ENCODE measurements at places on chromosomes 5 and 9. TPM values are rescaled to one million over a fixed set of nuclear protein-coding genes. Genes with fewer than 3 reads are reported as not detected.
A peak's percentile ranks its signal among the peaks of the same experiment; 100 is the strongest.

- no peak for DNase-seq
Observed at GRCh38 chr5:110757118-110757729, 18.4 kb downstream of the SLC25A46 start.

DNA sequence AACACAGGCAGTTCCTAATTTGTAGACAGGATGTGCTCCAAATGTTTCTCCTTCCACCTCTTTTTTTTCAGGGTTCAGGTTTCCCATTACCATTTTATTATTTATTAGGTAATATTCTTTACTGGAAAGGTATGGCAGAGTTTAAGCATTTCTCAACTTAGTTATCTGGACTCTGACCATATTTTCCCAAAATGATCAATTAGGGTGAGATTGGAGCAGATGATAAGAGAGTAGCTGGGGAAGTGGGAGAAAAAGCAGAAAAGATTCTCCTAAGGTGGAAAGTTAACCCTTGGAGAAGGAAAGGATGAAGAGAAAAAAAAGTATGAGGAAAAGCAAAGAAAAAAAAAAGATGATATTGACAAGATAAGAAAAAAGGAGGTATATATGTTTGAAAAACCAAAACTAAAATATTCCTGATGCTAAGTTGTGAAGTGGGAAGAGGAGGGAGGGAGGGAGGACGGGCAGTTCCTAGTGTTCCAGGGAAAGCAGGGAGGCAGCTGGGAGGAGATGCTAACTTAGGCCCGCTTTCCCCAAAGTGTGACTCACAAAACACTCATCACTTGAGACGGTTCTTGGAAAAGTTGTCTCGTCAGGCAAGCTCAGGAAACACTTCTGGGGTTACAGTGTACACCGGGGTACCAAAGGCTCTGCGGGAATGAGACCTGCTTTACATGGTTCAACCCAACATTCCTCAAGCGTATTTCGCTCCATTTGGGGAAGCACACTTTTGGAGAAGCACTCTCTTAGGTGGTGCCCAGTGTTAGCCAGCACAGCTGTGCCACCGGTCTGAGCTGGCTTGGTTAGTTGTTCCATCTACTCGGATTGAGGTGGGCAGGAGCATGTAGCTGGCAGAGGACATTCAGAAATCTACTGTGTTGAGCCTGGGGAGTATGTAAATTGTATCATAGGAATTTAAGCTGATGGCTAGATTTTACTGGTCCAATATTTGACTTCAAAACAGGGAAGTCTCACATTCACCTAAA, 35.1 kb downstream of the B4GALT1 start:
- DNase-seq, result no peak

The LTC4S gene
- 6.6 TPM for polyA plus RNA-seq

GRCh38 chr9:135655317-135655716, 7.8 kb upstream of the LCN9 start:
- no peak for DNase-seq

The PHYHD1 gene
- 16.7 TPM for polyA plus RNA-seq

The NR6A1 gene
- polyA plus RNA-seq, result 0.50 TPM

GRCh38 chr9:96327694-96328352, 25.8 kb upstream of the HSD17B3 start:
- no peak for DNase-seq

GRCh38 chr5:170420806-170421412, 31.7 kb upstream of the KCNMB1 start:
- DNase-seq, result peak; percentile 63

DNA sequence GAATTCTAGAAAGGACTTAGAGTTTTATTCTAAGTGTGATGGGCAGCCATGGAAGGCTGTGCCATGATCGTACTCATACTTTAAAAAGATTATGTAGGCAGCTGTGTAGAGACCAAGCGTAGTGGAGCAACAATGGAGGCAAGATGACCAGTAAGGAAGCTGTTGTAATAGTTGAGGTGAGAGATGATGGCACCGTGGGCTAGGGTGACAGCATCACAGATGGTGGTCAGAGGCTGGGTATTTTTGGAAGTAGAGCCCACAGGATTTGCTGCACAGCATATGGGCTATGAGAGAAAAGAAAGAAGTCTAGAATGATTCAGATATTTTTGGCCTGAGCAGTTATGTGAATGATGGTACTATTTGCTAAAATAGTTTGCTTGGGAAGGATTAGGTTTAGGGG, 7.7 kb downstream of the ARHGAP26 start:
- no peak for DNase-seq

DNA sequence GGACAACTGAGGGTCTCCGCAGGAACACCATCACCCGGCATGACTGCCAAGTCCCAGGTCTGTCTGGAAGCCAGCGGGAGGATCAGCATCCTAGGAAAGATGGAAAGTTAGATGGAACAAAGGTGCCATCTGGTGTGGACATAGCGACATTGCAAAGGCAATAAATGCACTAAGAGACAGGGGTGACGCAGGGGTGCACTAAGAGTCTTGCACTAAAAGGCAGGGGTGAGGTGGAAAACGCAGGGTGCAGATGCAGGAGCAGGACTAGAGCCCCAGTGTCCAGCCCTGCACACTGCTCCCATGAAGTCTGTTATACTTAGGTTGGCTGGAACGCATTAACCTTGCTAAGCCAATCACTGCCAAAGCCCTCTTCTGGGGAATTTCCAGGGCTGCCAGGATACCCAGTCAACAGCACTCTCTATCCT, 15.5 kb downstream of the ATOX1 start:
- DNase-seq, result no peak

The SLC1A1 gene
- polyA plus RNA-seq, result 5.6 TPM

GRCh38 chr5:10489810-10490426, 48.2 kb downstream of the ROPN1L start:
- no peak for DNase-seq

Data from aorta (tissue), 5 donors.